ENCODE measurements at places on chromosomes 11 and 22.

- DNase-seq: no peak
These were observed 1.7 kb upstream of the UCP3 start for GRCh38 chr11:74010306-74011300.

DNA sequence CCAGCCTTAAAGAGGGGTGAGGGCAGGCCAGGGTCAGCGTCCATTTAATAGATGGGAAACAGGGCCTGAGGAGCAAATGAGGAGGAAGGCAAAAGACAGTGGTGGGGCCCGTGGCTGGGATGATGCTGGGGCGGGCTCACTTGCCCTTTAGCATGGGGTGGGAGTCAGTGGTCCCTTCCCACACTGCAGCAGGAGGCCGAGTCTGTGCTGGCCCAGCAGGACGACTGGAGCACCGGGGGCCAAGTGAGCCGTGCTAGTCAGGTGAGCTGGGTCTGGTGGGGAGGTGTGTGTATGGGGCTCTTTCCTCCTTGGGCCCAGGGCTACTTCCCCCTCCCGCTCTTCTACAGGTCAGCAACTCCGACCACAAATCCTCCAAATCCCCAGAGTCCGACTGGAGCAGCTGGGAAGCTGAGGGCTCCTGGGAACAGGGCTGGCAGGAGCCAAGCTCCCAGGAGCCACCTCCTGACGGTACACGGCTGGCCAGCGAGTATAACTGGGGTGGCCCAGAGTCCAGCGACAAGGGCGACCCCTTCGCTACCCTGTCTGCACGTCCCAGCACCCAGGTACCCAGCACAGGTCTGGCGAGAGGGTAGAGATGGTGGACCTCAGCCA is 12.8 kb downstream of the SCYL1 start:
- DNase-seq: no peak

GRCh38 chr22:42994917-42995562 is 19.9 kb downstream of the PACSIN2 start:
- DNase-seq: no peak

GRCh38 chr11:73012121-73012863 is 129.8 kb downstream of the FCHSD2 start:
- no peak for DNase-seq

DNA sequence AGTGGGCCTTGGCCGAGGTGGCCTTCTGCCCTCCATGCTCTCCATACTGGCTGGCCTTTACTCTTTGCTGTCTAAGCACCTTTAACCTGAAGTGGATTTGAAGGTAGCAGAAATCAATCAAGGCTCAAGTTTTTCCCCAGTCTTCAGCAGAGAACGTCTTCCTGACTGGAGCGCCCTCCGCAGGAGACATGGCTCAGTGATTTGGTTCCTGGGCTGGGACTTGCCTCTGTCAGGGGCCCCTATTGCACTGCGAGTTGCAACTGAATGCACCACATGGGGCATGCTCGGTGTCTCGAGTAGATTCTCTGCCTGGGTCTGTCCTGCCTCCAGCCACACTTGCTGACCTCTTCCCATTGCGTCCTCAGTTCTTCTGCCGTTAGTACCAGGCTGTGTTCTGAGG is 79.6 kb downstream of the BMAL1 start:
- no peak for DNase-seq

DNA sequence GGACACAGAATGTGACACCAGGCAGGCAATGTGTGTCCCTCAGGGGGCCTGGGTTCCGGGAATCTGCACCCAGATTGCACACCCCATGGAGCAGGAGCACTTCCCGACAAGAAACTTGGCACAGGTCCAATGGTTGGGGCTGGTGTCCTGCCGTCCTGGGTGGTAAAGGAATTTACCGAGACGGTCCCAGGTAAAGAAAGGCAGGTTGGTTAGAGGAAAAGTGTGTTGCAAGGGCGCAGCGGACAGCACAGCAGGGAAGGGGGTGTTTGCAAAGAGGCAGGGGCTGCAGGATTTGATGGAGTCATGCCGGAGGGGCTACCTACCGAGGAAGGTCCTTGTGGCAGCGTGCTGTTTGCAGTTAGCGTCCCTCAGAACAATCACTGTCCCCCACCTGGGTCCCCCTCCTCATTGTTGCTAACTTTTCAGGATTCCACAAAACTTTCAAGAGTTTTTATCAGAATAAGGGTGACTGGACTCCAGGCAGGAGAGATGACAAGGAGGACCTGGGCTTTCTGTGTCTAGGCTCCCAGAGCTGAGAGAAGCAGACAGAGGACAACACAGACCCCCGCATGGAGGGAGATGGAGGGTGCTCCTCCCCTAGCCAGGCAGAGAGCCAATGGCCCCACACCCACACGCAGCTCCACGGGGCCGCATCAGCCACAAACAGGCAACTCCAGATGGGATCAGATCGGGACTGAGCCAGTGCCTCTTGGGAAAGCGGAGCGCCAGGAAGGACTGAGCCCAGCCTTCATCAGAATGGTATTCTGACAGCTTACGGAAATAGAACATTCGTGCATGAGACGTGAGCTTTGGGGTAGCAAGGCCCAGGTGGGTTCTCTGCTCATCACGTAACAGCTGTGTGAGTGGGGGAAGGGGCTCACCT is 1423.9 kb downstream of the BRD1 start:
- DNase-seq: no peak

- no peak for DNase-seq
These were observed 30.1 kb downstream of the IGHMBP2 start for GRCh38 chr11:68933605-68934320.

DNA sequence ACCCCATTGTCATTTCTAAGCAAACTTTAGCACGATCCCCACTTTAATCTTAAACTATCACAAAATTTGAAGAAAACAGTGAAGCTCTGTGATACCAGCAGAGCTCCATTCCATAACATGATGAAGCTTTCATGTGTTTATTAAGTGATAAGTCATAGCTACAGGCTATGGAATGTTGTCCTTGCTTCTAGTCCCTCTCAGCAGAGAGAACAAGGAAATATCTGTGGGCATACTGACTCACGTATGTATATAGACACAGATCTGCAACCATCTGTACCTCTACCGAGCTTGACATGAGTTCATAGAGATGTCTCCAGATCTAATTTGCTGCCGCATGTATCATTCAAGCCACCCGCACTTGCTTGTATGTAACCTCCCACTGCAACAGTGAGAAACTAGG is 588.9 kb downstream of the ETS1 start:
- DNase-seq: no peak

DNA sequence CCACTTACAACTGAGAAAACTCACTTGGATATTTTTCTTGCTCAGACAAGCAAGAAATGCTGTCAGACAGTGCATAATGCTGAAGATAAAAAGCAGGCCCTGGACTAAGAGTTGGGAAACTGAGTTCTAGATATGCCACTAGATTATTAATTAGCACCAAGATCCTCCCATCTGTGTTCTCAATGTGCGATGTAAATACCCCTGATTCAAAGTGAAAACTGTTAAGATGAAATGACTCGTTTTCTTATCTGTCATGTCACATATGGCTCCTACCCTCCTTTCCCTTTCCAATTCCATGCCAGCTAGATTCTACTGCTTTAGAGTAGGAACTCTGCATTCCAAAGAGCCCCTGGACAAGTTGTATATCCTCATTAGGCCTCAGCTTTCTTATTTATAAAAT is 88.9 kb upstream of the CLNS1A start:
- DNase-seq: no peak

GRCh38 chr11:70159627-70160570 is 43.2 kb upstream of the FADD start:
- DNase-seq: no peak

DNA sequence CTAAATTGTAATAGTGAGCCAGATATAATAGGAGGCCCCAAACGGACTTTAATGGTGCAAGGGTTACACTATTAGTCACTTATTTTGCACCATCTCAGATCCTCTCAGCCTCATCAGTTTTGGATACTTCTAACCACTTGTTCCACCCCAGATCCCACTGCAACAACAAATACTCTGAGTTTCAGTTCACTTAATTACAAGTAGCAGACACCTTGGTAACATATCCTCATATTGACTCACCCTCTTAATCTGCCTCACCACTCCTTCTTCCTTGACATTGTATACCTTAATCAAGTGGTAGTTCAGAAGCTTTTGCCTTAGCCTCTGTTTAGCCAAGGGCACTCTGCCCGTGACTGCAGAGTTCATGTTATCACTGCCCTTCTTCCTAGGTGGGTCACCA is 256.1 kb upstream of the UBASH3B start:
- DNase-seq: peak; percentile 45

GRCh38 chr22:42933485-42934091 is 76.5 kb upstream of the ARFGAP3 start:
- DNase-seq: no peak

DNA sequence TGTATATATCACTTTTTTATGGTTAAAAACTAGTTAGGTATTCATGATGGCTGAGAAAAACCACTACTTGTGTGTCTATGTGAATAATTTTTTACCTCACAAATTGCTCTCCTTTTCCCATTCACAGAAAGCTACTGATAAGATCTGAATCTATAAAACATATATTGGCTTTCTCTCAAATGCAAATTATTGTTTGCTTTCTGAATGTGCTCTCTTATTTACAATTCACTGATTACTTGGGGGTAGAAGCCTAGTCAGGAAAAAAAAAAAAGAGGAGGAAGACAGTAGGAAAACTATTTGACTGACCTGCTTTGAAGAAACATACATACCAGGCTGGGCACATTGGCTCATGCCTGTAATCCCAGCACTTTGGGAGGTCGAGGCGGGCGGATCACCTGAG is 20.5 kb downstream of the PGM2L1 start:
- no peak for DNase-seq

DNA sequence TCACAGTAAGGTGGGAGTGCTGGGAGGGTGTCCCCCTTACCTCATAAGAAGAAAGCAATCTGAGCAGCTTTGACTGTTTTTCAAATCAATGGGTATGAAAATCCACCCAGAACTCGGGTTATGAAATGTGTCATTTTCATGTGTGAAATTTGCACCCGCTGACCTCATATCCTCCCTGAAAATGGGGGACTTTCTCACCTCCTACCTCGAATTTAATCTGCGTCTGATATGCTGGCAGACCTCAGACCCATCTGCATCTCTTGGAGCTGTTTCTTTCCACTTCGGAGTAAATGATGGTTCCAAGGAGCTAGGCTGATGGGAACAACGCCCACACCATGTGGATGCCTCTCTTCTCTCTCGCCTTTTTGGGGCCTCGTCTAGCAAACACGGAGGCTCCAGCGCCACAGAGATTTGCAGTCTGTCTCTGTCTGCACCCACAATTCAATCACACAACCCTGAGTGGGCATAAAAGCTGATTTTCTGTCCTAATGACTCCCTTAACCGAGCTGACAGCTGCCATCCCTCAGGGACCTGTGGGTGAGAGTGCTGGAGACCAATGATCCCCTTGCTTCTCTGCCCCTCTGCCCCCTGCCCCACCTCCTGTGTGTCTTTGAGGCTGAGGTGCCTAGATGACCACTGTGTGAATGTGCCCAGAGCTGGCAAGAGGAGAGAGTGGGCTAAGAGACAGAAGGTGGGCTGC is 71.0 kb downstream of the TRIM29 start:
- DNase-seq: no peak

GRCh38 chr11:11805228-11805627 is 36.5 kb upstream of the USP47 start:
- no peak for DNase-seq

- DNase-seq: no peak
These were observed 52.4 kb downstream of the MIAT start for GRCh38 chr22:26709617-26710390.

DNA sequence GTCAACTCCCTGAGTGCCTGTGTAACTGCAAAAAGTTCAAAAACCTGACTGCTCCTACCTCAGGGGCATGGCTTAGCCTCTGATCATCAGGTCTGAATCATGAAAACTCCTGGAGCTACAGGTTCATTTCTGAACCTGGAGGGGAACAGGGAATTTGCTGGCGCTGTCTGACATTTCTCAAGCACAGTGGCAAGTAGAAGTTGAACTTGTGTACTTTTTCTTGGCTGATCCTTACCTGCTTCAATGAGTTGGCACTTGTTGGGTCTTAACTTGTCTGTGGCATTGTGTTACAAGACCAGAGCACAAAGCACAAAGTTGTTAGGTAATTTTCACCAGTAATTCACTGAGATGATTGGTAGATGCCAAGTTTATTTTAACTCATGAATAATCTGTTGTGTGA is 3.3 kb downstream of the TMEM109 start:
- no peak for DNase-seq

DNA sequence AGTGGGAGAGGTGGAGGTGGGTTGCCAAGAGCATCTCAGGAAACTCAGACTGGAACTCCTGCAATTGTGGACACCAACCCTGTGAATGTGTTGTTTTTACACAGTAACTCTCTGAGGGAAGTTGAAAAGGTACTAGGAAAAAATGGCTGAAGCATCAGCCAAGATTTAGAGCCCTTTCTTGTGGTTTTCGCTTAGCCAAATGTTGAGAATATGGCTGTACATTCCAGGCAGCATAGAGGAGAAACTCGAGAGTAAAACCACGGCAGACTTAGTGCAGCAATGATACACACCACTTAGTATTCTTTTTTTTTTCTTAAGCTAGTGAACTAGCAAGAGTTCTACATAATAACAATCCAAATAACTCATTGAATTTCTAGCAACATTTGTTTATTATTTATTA is 309.7 kb upstream of the MTNR1B start:
- DNase-seq: no peak

- DNase-seq: no peak
These were observed 1.9 kb upstream of the LIF start for GRCh38 chr22:30248484-30248883.
